ENCODE measurements at places on chromosomes 2 and 18.

DNA sequence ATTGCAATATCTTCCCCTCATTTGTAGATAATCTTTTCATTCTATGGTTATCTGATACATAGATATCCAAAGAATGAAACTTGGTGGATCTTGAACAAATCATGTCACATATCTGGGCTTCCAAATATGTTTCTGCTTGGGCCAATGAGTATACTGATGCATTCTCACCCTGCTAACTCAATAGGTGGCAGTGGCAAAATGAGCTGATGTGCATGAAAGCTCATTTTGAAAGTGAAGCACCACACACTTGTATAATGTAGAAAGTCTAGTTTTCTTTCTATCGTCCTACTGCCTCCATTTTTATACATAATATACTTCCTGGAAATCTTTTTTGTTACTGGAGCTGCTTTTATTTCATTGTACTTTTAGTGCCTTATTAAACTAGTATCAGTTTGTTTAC lies 208.2 kb downstream of the PRKCE start:
- no peak for DNase-seq

GRCh38 chr18:35026407-35027061 lies 14.7 kb upstream of the MAPRE2 start:
- DNase-seq, result no peak

GRCh38 chr2:241798631-241799521 lies 10.1 kb upstream of the NEU4 start:
- no peak for DNase-seq

DNA sequence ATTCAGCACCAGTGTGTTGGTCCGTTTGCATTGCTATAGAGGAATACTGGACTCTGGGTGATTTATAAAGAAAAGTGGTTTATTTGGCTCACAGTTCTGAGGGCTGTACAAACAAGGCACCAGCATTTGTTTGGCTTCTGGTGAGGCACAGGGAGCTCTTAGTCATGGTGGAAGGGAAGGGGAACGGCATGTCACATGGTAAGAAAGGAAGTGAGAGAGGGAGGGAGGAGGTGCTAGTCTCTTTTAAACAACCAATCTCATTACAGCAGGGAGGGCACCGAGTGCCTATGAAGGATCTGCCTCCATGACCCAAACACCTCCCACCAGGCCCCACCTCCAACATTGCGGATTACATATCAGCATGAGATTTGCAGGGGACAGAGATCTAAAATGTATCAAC lies 143.9 kb upstream of the DLX2 start:
- no peak for DNase-seq

DNA sequence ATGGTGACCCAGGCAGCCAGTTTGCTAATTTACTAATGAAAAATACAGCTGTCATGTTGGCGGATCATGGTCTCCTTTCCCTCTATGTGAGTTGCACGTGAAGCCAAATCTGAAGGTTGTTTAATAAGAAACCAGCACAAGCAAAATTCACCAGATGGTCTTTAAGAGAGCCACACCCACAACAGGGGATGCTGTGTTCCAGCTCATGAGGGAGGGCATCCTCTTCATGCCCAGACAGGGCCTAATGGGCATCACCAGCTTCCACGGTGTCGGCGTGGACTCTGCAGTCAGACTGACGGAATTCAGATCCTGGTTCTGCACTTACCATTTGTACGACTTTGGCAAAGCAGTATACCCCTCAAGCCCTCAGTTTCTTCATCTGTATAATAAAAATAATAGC lies 39.9 kb downstream of the TMEM247 start:
- no peak for DNase-seq

GRCh38 chr2:166614029-166614428 lies 120.0 kb upstream of the SCN7A start:
- DNase-seq, result no peak

DNA sequence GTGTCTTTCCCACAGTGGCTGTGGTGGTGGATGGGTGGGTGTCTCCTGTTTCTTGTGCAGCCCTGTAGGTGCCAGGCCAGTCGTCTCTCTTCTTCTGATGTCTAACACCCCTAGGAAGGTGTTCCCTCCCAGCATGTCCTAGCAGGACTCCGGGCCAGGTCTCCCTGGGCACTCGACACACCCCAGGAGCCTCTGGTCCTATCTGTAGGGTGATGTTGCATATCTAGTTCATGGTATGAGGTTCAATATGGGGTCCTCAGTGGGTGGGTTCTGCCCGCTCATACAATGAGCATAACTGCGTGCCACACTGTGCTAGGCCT lies 14.4 kb downstream of the NGEF start:
- DNase-seq, result no peak
